T follicular helper cell (primary cell): ENCODE measurements at places on chromosomes 11 and 22.

GRCh38 chr22:20503816-20504215 is 3.6 kb upstream of the MED15 start:
- no peak for DNase-seq

GRCh38 chr11:21769188-21769587 is 423.7 kb upstream of the ANO5 start:
- DNase-seq: no peak

GRCh38 chr11:69229511-69229910 is 64.4 kb upstream of the MYEOV start:
- no peak for DNase-seq

GRCh38 chr11:100825626-100826025 is 138.5 kb downstream of the ARHGAP42 start:
- DNase-seq: no peak

GRCh38 chr11:130721736-130722135 is 194.5 kb downstream of the SNX19 start:
- no peak for DNase-seq

GRCh38 chr22:30697975-30698374 is 3.3 kb downstream of the OSBP2 start:
- no peak for DNase-seq

DNA sequence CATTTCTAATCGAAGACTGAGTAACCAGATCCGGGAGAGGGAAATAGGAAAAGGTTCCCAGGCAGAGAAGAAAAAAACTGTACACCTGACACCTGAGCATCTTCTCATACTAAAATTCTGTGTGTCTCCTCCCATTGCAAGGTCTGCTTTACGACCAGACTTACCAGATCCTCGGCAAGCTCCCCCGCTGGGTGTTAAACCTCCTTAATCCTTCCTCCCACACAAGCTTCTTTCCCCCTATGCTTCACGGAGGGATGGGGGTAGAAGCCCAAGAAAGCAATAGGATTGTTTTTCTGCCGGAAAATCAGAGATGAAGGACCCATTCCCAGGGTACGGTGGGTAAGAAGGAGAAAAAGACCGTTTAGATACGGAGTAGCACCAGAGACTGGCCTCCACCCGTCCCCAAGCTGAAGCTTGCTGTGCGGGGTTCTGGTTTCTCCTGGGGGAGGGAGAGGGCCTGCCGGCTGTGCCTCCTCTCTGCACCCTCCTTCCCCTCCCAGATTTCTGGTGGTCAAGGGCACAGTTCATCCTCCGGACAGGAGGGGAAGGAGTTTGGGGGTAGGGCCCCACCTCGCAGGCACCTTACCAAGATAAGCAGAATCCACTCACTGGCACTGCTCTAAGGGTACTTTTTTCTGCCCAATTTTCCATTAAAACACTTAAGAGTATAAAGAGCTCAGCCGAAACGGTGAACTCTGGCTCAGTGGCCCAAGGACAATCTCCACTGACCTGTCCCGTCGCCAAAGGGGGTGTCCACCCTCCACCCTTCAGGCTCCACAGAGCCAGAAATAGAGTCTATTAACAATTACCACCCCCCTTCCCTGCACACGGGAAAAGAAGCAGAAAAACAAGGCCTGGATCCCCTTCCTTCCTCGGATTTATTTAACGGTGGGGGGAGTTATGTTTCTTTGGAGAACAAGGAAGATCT is 1.2 kb downstream of the TOB2 start:
- no peak for DNase-seq

GRCh38 chr22:46731246-46732040 is 6.6 kb downstream of the CERK start:
- no peak for DNase-seq

DNA sequence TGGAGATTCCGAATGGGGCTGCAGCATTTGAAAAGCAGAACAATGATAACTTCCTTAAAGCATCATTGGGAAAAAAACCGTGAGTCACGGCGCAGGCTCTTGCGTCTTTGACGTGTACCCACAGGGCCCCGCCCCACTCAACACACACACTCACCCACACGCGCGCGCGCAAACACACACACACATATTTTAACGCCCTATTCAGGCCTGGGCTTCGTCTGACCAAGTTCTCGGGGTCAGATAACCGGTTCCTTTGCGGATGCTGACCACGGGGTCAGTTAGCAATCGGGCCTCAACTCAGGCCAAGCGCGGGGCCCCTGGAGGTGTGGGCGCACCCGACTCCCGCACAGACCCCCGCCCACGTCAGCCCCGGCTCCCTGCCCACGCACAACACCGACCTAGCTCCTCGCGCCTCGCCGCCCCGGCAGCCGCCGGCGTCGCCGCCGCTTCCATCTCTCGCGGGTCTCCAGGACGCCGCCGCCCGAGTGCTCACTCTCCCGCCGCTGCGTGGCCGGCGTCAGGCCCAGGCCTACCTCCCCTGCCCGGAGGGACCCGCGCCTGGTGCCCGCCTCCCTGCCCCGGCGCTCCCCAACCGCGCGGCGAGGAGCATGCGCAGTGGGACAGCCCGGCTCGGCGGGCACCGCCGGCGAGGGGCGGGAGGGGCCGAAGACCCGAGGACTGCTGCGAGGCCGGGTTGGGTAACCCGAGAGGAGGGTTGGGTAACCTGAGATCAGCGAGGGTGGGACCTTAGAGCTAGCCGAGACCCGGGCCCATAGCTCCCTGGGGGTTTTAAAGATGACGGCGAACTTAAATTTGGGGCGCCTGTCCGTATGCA is at the start of gene SLC36A4:
SLC36A4 (minus strand) TSS at position 612 of the 835 bp plus-strand sequence; CDS start at position 453, 159 bp downstream.
- peak; percentile 80 for DNase-seq

- DNase-seq: no peak
Observed at GRCh38 chr22:45320357-45320976, 10.7 kb downstream of the FAM118A start.

DNA sequence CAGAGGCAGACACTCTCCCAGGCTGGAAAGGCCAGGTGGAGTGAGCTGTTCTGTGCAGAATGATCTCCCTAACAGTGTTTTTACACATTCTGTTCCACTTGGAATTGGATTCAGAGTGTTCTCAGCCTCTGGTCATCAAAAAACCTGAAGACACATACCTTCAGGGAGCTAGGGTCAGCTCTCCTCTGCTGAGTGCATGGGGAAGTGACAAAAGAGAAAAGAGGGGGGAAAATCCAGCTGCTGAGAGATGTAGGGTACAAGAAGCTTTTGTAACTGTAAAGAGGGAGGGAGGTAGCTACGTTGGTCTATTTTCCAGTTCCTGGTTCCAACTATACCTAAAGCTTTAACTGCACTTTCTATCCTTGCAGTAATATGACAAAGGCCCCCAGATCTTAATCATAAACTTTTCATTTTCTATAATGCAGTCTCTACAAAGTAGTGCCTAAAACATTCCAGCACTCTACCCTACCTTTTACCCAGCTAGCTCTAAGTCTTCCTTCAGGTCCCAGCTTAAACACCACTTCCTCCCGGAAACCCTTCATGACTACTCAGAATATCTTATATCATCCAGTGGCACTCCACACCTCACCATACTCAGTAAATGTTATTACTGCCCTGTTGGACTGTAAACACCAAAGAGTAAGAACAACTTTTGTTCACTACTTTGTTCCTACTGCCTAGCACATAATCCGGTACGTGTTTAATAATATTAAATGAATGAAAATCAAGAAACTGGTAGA is 9.2 kb downstream of the MAPK1 start:
- no peak for DNase-seq

- DNase-seq: no peak
Observed at GRCh38 chr11:88377144-88377543, 39.6 kb upstream of the CTSC start.

DNA sequence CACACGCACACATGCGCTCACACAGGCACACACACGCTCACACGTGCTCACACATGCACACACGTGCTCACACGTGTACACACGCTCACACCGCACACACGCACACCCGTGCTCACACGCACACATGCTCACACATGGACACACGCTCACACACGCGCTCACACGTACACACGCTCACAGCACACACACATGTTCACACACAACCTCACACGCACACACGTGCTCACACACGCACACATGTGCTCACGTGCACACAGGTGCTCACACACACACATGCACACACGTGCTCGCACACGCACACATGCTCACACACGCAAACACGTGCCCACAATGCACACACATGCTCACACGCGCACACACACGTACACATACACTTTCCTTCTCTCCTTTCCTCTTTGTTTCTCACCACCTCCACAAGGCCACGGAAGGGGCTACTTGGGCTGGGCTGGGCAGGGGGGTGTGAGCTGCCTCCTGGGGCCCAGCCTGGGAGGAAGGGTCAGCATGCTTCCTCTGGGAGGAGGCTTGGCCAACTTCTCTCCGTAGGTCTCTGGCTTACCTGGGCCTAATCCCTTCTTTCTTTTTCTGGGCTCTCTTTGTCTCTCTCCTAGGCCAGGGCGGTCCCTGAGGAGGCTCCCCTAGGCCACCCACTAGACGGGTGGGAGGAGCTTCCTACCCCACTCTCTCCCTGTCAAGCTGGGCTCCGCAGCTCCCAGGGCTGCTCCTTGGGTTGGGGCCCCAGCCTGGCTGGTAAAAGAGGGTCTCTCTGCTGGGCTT is 34.5 kb upstream of the PARVG start:
- DNase-seq: no peak
